ENCODE measurements at places on chromosomes 7 and 10.

DNA sequence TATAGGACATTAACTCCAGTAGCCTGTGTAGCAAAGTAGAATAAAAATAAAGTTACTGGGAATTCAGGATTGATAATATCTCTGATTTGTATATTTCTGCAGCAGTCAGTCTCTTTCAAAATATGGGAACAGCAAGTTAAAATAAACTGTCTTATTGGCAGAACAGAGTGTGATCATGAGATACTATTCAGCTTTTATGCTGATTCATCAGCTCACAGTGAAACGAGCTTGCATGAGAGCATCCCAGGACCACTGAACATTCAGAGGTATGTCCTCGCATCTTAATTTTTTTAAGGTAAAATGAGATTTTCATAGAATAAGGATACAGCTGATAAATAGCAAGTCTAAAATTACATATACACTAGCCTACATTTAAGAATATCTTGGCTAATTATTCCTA lies 282.5 kb upstream of the MYO3A start:
- DNase-seq, result no peak

GRCh38 chr7:155402941-155403340 lies 55.0 kb upstream of the EN2 start:
- DNase-seq, result no peak

- no peak for DNase-seq
These were observed 62.2 kb downstream of the PPP1R9A start for GRCh38 chr7:94969434-94970084.

- peak; percentile 10 for DNase-seq
These were observed 80.8 kb upstream of the KLF14 start for GRCh38 chr7:130814778-130815335.

- DNase-seq, result no peak
These were observed 109.1 kb upstream of the INHBA start for GRCh38 chr7:41811941-41812340.

- DNase-seq, result no peak
These were observed 171.3 kb downstream of the TPST1 start for GRCh38 chr7:66376264-66376945.

DNA sequence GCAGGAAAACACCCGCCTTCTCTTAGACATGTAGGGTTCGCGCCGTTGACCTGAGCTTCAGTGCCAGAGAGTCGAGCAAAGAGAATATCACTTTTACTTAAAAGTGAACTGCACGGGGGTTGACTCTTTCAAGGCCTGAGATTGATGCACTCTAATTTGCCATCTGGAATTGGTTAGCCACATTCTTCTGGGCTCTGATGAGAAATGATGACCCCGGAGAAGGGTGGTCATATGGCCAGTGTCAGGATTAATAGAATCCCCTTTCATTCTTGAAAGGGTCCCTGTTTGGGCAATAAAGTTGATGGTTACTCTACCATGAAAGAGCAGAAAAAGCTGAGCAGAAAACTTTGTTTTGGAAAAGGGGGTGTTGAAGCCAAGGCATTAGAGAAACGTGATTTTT lies 31.2 kb downstream of the GRK5 start:
- DNase-seq, result no peak

DNA sequence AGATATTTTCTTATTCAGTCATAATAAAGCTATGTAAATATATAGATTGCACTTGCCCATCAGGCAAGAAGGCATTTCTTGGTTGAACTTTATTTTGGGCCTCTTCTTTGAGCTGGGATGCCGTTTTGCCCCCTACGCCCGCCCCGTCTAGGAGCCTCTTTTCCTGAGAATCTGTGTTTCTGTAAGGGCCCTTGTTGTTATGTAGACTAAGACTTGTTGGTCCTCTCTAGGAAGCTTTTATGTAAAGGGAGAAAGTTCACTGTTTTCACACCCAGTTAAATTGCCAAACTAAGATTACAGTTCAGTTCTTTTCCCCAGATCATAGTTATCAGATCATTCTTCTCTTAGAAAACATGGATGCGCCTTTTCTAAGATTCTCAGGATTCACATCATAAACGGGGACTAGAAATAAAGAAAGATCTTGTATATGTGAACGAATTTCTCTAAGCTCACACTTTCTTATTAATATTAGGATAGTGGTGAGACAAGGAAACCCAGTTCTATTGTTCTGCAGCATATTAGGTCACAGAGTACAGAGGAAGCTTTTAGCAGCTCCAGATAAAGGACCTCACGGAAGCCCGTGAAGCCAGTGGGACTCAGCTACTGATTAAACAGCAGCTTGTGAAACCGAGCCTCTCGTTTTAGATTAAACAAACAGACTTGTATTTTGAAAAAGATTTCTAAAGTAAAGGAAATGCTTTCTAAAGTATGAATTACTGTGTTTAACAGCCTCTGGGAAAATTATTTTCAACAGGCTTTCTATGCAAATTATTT lies 3.8 kb downstream of the LMTK2 start:
- no peak for DNase-seq

- no peak for DNase-seq
These were observed 19.8 kb downstream of the YKT6 start for GRCh38 chr7:44220358-44221112.

DNA sequence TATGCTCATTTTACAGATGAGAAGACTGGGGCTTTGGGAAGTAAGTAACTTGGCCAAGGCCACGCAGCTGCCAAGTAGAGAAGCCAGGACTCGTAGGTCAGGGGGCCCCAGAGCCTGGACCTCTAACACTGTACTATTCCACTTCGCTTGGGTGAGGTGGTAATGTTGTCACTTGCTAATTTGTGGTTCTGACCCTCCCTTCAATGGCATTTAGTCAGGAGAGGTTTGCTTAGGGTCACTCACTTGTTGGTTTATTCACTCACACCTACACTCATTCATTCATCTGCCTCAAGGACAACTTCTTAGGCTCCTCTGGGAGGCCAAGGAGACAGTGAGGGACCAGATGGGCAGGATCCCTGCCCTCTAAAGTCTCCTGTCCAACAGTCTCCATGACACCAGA lies 21.3 kb downstream of the BTBD16 start:
- DNase-seq, result no peak

DNA sequence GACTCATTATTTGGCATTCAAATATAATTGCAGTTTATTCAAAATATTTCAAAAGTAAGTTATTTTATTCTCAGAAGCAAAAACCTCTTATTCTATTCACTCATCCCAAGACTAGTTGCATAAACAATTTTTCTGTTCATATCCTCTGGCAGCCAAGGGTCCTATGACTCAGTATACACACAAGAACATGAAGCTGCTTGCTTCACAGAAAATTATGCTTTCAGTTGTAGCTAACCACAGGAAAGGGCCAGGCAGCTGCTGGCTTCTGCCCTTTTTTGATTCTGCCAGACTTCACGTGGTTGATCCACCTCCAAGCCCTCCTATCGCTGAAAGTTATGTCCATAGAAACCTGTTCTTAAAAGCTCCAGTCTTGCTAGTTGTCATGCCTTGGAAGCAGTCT lies 108.8 kb downstream of the ABCA13 start:
- peak; percentile 70 for DNase-seq

- DNase-seq, result no peak
These were observed 174.2 kb upstream of the INHBA start for GRCh38 chr7:41877118-41877517.

- no peak for DNase-seq
These were observed 173.5 kb upstream of the SEMA3A start for GRCh38 chr7:84368122-84368521.

DNA sequence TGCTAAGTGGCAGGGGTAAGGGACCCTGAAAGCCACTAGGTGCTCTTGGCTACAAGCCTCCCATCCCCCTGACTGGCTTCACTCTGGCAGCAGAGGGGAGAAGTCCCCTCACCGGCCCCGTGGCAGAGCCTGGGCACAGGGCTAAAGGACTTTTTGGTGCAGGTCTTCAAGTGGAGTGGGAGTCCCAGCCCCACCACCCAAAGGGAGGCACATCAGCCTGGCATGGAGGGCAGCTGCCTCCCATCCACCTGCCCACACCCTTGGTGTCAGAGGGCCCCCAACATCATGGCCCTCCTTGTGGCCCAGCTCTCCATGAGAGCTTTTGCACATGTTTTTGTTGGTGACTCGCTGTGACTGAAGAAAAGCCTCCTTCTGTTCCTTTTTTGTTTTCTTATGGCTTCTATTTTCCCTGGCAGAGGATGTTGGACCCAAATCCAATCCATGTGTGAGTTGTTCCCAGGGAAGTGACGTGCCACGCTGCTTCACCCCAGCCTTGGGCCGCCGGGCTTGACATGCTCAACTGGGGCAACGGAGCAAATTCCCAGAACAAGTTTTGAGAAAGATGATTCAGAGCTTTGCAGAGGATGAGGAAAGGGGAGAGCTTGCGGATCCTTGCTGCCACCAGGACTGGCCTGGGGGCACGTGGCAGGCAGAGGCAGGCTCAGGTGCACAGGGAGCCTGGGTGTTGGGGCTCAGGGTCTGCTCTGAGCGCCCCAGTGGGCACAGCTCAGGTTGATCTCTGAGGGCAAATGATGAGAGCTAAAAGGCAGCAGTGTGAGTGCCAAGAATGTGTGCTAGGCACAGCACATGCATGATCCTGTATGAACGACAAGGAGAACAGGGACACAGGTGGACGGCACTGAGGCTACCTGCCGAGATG lies 1.9 kb upstream of the AEBP1 start:
- no peak for DNase-seq

DNA sequence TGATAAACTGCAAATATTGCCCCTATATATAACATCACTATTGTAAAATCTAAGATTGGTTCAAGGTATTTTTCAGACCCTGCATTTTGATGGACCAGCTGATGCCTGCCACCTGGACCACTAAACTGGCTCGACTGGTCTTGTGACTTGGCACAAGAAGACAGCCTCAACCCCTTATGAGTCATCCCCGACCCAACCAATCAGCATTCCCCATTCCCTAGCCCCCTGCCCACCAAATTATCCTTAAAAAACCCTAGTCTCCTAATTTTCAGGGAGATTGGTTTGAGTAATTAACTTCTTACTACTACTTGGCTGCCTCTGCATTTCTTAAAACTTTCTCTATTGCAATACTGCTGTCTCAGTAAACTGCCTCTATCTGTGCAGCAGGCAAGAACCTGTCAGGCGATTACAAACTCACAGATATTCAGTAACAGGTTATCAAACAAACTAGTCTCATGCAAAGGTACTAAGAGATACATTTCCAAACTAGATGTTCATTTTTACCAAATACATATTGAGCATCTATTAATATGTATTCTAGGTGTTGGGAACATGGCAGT lies 5.5 kb downstream of the CCDC186 start:
- no peak for DNase-seq

- DNase-seq, result no peak
These were observed 145.8 kb upstream of the LRRN3 start for GRCh38 chr7:110944966-110945644.

DNA sequence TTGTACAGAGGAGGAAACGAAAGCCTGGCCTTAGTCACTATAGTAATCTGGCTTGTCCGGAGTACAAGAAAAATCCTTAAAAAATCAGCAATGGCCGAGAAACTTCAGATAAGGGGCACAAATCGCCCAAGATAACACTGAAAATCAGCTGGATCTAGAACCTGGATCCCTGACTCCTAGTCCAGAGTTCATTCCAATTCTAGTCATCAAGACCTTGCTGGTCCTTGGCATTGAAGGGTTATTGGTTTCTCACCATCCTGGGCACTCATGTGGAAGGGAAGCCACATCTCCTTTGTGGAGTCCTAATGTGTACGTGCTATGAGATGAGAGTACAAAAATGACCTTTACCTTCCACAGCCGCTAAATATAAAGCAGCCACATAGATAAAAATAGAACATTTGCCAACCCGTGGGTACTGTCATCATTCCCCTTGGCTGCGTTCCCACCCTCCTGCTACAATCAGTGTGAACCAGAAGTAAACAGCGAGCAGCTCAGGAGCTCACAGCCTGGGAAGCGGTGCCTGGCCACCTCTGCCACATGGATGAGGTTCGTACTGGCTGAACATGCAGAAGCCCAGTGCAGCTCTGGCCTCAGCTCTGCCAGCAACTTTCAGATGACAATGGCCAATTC lies 116.0 kb upstream of the PDLIM1 start:
- DNase-seq, result no peak

GRCh38 chr10:116185199-116185867 lies 87.7 kb downstream of the GFRA1 start:
- DNase-seq, result no peak

GRCh38 chr7:88279323-88279722 lies 27.4 kb downstream of the STEAP4 start:
- DNase-seq, result no peak

GRCh38 chr10:88234297-88234696 lies 348.8 kb downstream of the RNLS start:
- no peak for DNase-seq

- peak; percentile 36 for DNase-seq
These were observed 336.7 kb upstream of the KLF6 start for GRCh38 chr10:4121502-4122380.

DNA sequence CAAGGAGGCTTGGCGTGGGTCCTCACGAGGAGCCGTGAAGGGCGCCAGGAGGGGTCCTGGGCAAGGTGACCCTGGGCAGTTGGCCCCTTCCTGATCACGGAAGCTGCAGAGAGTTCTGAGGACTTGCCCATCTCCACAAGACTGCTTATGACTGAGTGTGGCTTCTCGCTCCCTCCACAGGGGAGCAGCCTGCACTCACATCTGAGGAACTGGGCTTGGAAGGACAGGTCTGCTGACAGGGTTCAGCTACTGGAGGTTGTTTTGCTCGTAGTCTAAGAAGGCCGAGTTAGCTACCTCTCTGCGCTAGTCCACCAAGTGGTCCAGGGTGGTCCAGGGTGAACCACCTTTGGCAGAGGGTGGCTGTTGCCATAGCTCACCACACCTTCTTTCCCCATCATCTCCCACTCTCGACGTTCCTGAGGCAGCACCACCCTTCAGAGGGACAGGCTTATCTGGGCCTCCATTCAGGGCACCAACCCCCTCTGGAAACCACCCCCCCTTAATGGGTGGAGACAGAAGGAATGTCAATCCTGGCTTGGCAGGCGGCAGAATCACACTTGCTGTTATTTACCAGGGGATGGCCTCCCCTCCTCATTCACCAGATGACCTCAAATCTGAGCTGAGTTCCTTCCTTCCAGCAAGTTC lies 38.2 kb downstream of the FAM53B start:
- no peak for DNase-seq

DNA sequence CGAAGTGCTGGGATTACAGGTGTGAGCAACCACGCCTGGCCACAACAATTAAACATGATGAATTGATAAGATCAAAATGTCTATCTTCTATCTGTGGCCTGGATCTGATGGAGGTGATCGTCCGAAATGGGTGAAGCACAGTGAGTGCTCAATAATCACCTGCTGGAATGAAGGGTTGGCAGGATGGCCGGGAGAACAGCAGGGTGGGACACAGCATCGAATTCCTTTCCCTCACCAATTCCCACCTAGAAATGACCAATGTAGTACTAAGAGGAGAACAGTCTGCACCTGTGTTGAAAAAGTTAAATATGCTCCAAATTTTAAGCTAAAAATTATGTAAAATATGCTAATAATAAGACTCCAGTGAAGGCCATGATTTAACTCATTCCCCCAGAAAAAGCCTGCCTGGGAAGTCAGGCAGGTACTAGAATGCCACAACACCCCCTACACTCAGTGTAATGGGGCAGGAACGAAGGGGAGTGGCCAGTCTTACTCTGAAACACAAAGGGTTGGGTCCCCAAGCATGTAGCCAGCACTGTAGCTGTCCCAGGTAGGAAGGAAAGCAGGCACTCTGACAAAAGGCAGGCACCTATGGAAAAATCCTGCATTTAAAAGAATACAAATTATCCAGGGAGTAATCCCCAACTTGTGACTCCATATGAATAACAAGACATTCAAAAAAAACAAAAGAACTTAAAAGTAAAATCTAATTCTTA lies 110.3 kb downstream of the VPS41 start:
- DNase-seq, result no peak

- peak; percentile 95 for DNase-seq
These were observed 78.9 kb downstream of the MKI67 start for GRCh38 chr10:128047351-128047750.
